ENCODE measurements at places on chromosomes 7 and 10.
A peak's percentile ranks its signal among the peaks of the same experiment; 100 is the strongest.

- no peak overlapping the region for H3K27ac ChIP-seq
- H3K4me3 ChIP-seq: no peak overlapping the region
- DNase-seq: no peak
- peaks cover 41% of the 10 kb centered on the region for H3K27me3 ChIP-seq
- peaks cover 2% of the 10 kb centered on the region for H3K4me1 ChIP-seq
Observed at GRCh38 chr10:109982812-109983211, 25.0 kb upstream of the ADD3 start.

GRCh38 chr10:99329304-99329553 is at the start of gene CNNM1:
CNNM1 (plus strand) TSS chr10:99329356; CDS start chr10:99329388, 32 bp downstream.
- H3K4me3 ChIP-seq: peak within 1 kb of the TSS; percentile 62
- no peak within 1 kb of the TSS for H3K27ac ChIP-seq
- H3K36me3 ChIP-seq: no peaks in the 10 kb centered on the region
- H3K4me1 ChIP-seq: peaks cover 2% of the 10 kb centered on the region

DNA sequence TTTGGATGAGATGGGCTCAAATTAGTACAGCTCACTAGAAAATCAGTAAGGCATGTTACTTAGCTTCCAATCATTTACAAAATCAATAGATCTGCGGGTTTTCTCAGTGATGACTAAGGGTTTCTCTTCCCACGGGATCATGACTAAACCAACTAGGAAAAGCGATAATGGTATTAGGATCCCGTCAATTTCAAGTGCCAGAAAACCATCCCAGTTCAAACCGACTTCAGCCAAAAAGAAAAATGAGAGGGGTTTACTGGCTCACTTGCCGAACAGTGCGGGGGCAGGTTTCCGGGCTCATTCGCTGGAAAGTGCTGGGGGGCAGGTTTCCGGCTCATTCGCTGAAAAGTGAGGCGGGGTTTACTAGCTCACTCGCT is 62.1 kb upstream of the LYZL2 start:
- H3K36me3 ChIP-seq: no peaks in the 10 kb centered on the region
- H3K4me3 ChIP-seq: no peak overlapping the region
- H3K4me1 ChIP-seq: no peaks in the 10 kb centered on the region
- H3K27me3 ChIP-seq: peaks cover 21% of the 10 kb centered on the region
- no peak overlapping the region for H3K27ac ChIP-seq

DNA sequence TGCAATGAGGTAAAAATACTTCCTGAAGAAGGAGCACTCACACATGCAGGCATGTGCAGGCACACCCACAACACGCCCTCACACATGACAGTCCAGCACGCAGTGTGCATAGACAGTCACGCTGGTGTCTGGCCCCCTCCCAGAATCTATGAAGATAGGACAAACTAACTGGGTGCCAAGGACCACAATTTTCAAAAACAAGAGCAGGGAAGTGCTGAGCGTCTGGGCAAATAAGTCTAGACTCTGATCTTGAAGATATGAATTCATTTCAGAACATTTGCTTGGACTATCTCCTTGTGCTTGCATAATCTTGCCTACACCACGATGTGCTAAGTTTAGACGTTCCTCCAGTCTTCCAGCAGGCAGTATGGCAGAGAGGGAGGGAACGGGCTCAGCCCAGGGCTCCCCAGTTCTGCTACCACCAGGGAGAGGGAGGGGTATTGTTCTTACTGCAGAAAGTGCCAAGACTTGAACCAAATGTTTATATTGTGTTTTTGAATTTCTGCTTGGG is 276.5 kb upstream of the KLF6 start:
- H3K4me3 ChIP-seq: no peak overlapping the region
- no peak for DNase-seq
- no peaks in the 10 kb centered on the region for H3K36me3 ChIP-seq

- peaks cover 35% of the 10 kb centered on the region for H3K27me3 ChIP-seq
- no peaks in the 10 kb centered on the region for H3K36me3 ChIP-seq
- no peak overlapping the region for H3K4me3 ChIP-seq
- peaks cover 14% of the 10 kb centered on the region for H3K4me1 ChIP-seq
- no peak for DNase-seq
Observed at GRCh38 chr7:151838861-151839381, 38.0 kb downstream of the PRKAG2 start.

GRCh38 chr10:132556994-132557441 is 19.4 kb downstream of the INPP5A start:
- DNase-seq: no peak
- H3K27ac ChIP-seq: peak overlapping the region; percentile 3
- H3K4me3 ChIP-seq: no peak overlapping the region
- peaks cover 1% of the 10 kb centered on the region for H3K36me3 ChIP-seq

GRCh38 chr7:111846898-111847297 is 284.6 kb upstream of the IMMP2L start:
- no peak overlapping the region for H3K4me3 ChIP-seq
- no peak for DNase-seq
- H3K27ac ChIP-seq: no peak overlapping the region
- H3K27me3 ChIP-seq: no peaks in the 10 kb centered on the region
- peaks cover 51% of the 10 kb centered on the region for H3K36me3 ChIP-seq

- DNase-seq: no peak
- peaks cover 22% of the 10 kb centered on the region for H3K4me1 ChIP-seq
- no peak overlapping the region for H3K4me3 ChIP-seq
- H3K27ac ChIP-seq: peak overlapping the region; percentile 2
Observed at GRCh38 chr7:25989140-25989705, 162.8 kb upstream of the NFE2L3 start.

GRCh38 chr10:7606951-7607404 is 59.8 kb downstream of the ITIH5 start:
- peaks cover 29% of the 10 kb centered on the region for H3K27me3 ChIP-seq
- H3K36me3 ChIP-seq: peaks cover 1% of the 10 kb centered on the region
- no peak overlapping the region for H3K27ac ChIP-seq
- peaks cover 14% of the 10 kb centered on the region for H3K4me1 ChIP-seq
- H3K4me3 ChIP-seq: no peak overlapping the region

GRCh38 chr7:149732111-149732561 is 41.3 kb downstream of the ZNF467 start:
- H3K27ac ChIP-seq: no peak overlapping the region
- H3K4me3 ChIP-seq: no peak overlapping the region
- no peak for DNase-seq
- peaks cover 2% of the 10 kb centered on the region for H3K36me3 ChIP-seq

GRCh38 chr7:131557652-131558385 is 1.4 kb upstream of the PODXL start:
- H3K36me3 ChIP-seq: no peaks in the 10 kb centered on the region
- peaks cover 57% of the 10 kb centered on the region for H3K27me3 ChIP-seq
- peak; percentile 33 for DNase-seq
- peak overlapping the region; percentile 76 for H3K4me3 ChIP-seq
- H3K27ac ChIP-seq: no peak overlapping the region

GRCh38 chr10:107616031-107616430 is 451.5 kb upstream of the SORCS1 start:
- peaks cover 1% of the 10 kb centered on the region for H3K4me1 ChIP-seq
- no peaks in the 10 kb centered on the region for H3K27me3 ChIP-seq
- no peak overlapping the region for H3K27ac ChIP-seq
- no peak overlapping the region for H3K4me3 ChIP-seq

GRCh38 chr10:37289833-37290464 is 164.6 kb downstream of the ANKRD30A start:
- H3K4me1 ChIP-seq: no peaks in the 10 kb centered on the region
- H3K27me3 ChIP-seq: no peaks in the 10 kb centered on the region
- H3K27ac ChIP-seq: no peak overlapping the region

DNA sequence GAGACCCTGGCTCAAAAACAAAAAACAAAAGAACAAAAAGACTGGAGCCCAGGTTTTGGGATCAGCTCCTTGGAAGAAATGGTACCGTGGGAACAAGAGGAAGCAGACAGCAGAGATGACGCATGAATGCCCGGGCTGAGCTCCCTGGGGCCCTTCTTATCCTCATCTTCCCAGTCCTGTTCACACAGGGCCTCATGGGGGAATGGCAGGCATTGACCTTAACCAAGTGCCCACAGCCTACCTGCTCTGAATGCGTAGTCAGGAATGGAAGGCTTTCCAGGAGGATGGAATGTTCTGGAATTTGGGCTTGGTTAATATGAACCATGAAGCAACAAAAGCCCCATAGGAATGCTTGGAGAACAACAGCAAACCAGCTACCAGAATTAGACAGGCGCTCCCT is 154.7 kb downstream of the PRPF18 start:
- no peak overlapping the region for H3K27ac ChIP-seq
- H3K36me3 ChIP-seq: peaks cover 5% of the 10 kb centered on the region
- no peak for DNase-seq
- no peak overlapping the region for H3K4me3 ChIP-seq
- H3K4me1 ChIP-seq: peaks cover 2% of the 10 kb centered on the region

DNA sequence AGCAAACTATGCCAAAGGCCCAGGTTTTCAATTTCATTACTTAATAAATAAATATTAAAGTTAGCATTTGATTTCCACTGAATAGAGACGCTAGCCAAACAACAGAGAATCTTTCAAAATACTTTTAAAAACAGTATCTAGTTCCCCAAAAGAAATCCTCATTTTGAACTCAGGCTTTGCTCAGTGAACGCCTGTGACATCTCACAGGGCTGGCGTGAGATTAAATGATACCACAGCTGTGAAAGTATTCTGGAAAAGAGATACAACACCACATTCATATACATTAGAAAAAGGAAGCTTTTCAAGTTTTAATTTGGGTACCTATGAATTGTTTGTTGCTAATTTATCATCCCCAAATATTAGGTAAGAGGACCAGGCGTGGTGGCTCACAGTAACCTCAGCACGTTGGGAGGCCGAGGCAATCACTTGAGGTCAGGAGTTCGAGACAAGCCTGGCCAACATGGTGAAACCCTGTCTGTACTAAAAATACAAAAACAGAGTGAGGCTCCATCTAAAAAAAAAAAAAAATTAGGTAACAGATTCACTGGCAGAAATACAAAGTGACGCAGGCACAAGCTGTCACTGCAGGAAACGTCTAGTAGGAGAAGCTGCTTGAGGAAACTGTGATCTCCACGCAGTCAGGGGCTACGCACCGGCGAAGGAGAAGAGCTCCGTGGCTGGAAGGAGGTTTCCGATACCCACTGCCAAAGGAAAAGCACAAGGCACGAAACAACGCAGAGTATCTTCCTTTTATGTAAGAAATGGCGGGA is 50.0 kb downstream of the AMZ1 start:
- DNase-seq: no peak
- peaks cover 5% of the 10 kb centered on the region for H3K4me1 ChIP-seq
- peaks cover 14% of the 10 kb centered on the region for H3K36me3 ChIP-seq

- no peak for DNase-seq
- H3K27me3 ChIP-seq: no peaks in the 10 kb centered on the region
- no peaks in the 10 kb centered on the region for H3K36me3 ChIP-seq
- no peaks in the 10 kb centered on the region for H3K4me1 ChIP-seq
Observed at GRCh38 chr10:125699562-125700143, 16.7 kb upstream of the TEX36 start.

- H3K27ac ChIP-seq: no peak overlapping the region
- no peak overlapping the region for H3K4me3 ChIP-seq
- no peaks in the 10 kb centered on the region for H3K36me3 ChIP-seq
- H3K27me3 ChIP-seq: peaks cover 55% of the 10 kb centered on the region
- H3K4me1 ChIP-seq: peaks cover 3% of the 10 kb centered on the region
- DNase-seq: no peak
Observed at GRCh38 chr10:43226441-43226840, 40.4 kb downstream of the RASGEF1A start.

GRCh38 chr7:80825499-80825898 is 93.4 kb downstream of the SEMA3C start:
- H3K4me3 ChIP-seq: no peak overlapping the region
- no peaks in the 10 kb centered on the region for H3K27me3 ChIP-seq
- H3K4me1 ChIP-seq: peaks cover 45% of the 10 kb centered on the region

DNA sequence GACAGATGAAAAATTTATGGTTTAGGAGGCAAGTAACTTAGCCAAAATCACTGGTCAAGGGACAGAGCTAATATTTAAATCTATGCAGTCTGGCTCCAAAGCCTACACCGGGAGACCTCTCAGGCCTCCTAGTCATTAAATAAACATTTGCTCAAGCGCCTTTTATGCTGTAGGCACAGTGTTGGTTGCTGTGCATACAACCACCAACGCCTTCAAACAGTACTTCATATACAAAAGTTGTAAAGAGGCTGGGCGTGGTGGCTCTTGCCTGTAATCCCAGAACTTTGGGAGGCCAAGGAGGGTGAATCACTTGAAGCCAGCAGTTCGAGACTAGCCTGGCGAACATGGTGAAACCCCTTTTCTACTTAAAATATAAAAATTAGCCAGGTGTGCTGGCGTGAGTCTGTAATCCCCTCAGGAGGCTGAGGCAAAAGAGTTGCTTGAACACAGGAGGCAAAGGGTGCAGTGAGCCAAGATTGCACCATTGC is 159.8 kb downstream of the MAGI2 start:
- peaks cover 5% of the 10 kb centered on the region for H3K4me1 ChIP-seq
- H3K27ac ChIP-seq: no peak overlapping the region
- H3K4me3 ChIP-seq: no peak overlapping the region
- H3K36me3 ChIP-seq: no peaks in the 10 kb centered on the region
- DNase-seq: no peak

- peaks cover 13% of the 10 kb centered on the region for H3K4me1 ChIP-seq
- no peak overlapping the region for H3K27ac ChIP-seq
- peaks cover 85% of the 10 kb centered on the region for H3K27me3 ChIP-seq
- H3K36me3 ChIP-seq: no peaks in the 10 kb centered on the region
Observed at GRCh38 chr7:128360359-128360678, 1.2 kb downstream of the PRRT4 start.

GRCh38 chr7:131686833-131687232 is 130.4 kb upstream of the PODXL start:
- DNase-seq: no peak
- no peaks in the 10 kb centered on the region for H3K4me1 ChIP-seq
- H3K27me3 ChIP-seq: peaks cover 26% of the 10 kb centered on the region
- H3K4me3 ChIP-seq: no peak overlapping the region

GRCh38 chr10:30987463-30987862 is 44.2 kb downstream of the ZNF438 start:
- H3K4me1 ChIP-seq: peaks cover 2% of the 10 kb centered on the region
- no peak overlapping the region for H3K27ac ChIP-seq
- DNase-seq: no peak
- no peak overlapping the region for H3K4me3 ChIP-seq
- H3K27me3 ChIP-seq: no peaks in the 10 kb centered on the region

DNA sequence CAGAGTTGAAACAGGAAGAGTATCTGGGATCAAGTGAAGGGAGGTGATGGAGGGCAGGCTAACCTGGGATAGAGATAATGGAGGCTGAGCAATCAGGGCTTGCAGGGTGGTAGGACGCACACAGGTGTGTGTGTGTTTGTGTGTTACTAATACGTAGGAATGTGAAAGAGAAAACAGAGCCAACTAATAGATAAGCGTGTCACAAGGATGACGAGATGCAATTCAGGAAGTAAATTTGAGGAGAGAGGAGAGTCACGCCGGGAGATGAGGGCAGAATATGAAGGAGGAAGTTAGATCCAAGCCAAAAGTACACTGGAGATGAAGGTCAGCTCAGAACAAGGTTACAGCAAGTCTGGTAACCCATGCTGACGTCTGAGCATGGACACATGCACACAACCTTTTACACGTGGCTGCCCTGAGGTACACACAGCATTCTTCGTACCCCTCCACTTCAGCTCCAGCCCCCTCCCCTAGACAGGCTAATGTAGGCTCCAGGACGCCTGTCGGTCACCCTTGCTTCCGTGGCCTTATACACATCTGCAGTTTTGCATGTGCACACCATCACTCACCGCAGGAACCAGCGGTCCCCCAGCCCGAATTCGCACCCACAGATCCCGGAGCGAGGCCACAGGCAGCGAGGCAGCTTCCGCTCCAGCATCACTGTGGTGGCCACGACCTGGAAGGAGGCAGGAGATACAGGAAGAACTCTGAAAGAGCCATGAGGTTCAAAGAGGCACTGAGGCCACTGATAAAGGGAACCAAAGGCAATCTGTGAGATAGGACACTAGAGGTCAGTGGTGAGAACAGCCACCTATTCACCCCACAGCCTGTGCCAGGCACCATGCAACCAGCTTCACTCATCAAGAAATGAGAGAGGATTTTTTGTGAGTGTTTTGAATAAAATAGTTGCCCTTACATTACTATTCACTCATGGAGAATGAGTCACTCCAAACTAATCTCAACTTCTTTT is 23.7 kb upstream of the TRPV6 start:
- peak overlapping the region; percentile 73 for H3K27ac ChIP-seq
- H3K4me1 ChIP-seq: peaks cover 22% of the 10 kb centered on the region
- peaks cover 2% of the 10 kb centered on the region for H3K36me3 ChIP-seq
- no peak overlapping the region for H3K4me3 ChIP-seq
